ENCODE measurements at places on chromosomes 11 and 22.

DNA sequence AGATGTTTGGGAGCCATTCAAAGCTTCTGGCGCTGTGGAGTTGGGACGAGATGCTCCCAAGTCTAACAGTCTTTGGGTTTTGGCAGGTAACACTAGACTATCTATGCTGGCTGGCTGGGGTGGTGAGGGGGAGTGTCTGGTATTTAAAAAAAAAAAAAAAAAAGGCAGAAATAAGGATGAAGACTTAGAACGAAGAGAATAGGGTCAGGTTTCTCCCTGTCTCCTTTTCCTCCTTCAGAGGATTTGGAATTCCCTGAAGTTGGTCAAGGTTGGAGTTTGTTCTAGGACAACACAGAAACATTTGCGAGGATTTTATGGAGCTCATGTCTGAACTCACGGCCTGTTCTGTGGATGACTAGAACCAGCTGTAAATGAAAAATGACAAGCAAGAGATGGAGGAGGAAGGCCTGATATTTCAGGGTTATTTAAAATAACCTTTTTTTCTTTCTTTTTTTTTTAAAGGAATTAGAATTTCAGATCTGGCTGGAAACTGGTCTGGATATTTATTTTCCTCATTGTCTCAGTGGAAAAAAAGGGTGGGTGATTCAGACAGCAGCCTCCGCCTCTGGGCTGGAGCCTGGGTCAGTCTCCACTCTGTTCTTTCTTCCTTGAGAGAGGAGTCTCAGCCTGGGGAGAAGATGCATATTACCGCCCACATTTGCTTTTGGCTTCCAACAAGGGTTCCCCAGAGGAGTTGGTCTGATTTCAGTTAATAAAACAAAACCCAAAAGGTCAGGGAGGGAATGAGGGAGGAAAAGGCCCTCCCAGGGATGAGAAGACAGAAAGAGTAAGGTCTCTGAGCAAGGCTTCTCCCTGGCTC, 80.1 kb downstream of the USP35 start:
- no peak for DNase-seq

DNA sequence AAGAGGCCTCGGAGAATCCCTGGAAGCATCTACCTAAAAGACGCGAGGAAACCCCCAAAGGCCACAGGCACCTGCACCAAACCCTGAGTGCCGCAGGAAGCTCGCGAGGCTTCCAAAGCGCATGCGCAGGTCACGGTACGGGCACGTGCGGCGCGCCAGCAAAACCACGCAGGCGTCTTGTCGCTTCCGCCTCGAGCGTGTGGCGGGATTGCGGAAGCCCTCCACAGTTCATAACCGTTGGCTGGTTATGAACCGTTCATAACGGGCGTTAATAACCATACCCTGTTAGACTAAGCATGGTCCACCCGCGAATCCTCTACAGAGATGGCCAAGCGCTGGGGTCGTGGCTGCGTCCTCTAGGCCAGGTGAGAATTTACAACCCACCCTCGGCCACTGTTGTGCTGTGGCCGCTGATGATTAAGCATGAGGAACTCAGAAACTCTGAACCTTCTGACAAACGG, 46.4 kb downstream of the MORC2 start:
- DNase-seq: no peak

DNA sequence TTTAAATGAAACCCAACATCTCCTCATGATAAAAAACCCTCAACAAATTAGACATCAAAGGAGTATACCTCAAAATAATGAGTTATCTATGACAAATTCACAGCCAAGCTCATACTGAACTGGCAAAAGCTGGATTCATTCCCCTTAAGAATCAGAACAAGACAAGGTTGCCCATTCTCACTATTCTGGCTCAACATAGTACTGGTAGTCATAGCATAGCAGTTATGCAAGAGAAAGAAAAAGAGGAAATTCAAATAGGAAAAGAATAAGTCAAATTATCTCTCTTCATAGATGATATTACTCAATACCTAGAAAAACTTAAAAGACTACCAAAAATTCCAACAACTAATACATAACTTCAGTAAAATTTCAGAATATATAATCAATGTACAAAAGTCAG, 29.4 kb upstream of the XKR3 start:
- no peak for DNase-seq

GRCh38 chr11:75509020-75509720, 16.6 kb downstream of the GDPD5 start:
- DNase-seq: no peak

GRCh38 chr11:123174196-123175183, 20.6 kb downstream of the CLMP start:
- no peak for DNase-seq

GRCh38 chr11:132588366-132588765, 943.9 kb downstream of the OPCML start:
- DNase-seq: no peak

DNA sequence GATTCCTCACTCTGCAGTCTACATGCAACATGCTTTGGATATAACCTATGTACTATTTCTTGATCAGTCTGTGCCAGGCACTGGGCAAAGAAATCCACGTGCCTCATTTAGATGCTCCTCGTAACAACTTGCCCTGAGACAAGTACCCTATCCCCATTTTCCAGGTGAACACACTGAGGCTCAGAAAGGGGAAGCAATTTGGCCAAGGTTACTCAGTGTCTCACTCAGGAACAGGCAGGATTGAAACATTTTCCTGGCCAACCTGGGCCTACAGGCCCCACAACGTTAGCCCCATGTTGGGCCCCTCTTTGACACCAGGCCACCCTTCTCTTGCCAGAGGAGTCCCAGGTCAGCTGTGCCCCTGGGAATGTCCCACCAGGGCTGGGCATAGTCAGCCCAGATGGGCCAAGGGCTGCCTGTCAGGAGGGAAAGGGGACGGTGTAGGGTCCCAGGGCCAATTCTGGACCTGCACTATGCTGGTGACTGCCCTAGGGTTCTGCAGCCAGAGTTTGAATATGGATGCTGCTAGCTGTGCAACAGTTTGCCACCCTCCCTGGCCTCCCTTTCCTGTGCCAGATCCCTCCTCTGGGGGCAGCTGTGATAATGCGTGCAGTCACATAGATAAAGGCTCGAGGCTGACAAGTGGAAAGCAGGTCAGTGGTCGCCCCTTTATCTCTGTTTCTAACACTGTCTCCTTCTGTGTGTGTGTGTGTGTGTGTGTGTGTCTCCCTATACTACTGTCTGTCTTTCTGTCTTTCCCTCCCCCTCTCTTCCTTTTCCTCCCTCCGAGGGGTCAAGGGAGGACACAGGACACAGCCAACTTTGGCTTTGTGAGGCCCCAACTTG, 10.4 kb upstream of the EMID1 start:
- DNase-seq: no peak

DNA sequence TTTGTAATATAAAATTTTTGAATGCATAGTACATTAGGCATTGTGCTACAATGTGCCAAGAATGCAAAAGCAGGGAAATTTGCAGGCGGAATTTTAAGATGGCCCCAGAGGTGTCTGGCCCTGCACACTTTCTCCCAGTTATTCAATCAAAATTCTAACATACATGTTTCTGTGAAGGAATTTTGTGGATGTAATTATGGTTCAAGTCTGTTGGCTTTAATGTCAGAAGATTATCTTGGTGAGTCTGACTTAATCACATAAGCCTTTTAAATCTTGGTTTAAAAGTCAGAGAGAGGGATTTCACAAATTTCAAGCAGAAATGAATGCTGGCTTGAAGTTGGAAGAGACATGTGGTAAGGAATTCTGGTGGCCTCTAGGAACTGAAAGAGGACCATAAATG, 423.4 kb upstream of the CCDC179 start:
- no peak for DNase-seq

DNA sequence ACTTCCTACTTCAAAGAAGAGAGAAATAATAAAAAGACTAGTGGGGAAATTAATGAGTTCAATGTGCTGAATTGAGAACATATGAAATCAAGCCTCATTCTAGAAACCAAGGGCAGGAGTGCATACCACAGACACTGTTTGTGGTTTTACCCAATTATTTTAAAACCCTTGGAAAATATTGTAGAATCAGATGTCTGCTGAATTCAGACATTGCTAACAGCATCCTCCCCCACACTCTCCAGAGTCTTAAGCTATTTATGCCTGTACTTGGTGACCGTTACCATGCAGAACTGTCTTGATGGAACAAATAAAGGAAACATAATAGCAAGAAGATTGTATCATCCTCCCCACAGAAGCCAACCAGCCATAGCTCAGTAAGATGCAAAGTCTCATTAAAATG, 850.1 kb downstream of the NTM start:
- no peak for DNase-seq

- DNase-seq: no peak
Observed at GRCh38 chr22:23163665-23164064, 16.6 kb upstream of the BCR start.

DNA sequence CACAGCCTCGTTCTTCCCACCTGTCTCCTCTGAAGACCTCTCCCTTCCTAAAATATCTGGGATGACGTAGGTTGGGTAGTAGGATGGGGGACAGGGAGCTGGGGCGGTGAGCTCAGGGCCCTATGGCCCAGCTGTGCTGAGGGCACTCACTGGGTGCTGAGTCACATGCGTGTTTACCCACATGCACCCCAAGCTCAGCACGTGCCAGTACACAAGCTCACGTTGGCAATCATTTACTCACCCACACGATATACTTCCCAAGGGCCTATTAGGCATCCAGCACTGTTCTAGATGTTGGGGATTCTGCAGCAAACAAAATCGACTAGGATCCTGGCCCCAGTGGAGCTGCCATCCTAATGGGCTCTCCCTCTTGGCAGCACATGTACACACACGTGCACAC, 28.7 kb downstream of the ARAP1 start:
- DNase-seq: no peak

GRCh38 chr11:12066799-12067508, 43.4 kb upstream of the MICAL2 start:
- peak; percentile 80 for DNase-seq

DNA sequence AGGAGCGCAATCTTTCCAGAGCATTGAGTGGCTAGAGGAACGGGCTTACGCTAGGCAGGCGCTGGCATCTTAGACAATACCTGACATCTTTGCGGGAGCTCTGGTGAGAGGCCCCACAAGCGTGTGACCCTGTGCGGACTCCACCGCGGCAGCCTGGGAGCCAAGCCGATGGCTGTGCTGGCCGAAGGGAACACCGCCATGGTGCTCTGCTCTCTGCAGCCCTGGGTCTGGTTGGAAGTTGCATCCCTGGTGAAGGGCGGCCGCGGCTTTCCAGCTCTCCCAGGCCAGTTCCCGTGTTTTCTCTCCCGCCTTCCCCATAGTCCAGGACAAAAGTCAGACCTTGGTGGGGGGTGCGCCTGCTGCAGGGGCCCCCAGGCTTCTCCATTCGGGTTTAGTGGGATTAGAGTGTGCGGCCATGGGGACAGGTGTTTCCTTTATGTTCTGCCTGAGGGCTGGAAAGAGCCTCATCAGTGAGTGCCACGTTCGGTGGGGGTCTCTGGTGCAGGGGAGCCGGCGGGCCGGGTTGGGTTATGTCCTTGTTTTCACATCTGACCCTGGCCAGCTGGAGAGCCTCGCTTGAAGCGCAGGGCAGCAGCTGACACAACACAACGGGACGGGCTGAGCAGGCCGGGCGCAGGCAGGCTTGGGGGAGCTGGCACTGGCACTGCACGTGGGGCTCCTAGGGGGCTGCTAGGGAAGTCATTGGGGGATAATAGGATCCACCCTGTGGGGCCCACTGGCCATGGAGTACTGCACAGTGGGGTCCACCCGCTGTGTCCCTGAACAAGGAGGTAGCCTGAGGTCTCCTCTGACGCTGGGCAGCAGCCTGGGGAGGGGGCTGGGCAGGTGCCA, 94.8 kb downstream of the KCNQ1 start:
- no peak for DNase-seq

DNA sequence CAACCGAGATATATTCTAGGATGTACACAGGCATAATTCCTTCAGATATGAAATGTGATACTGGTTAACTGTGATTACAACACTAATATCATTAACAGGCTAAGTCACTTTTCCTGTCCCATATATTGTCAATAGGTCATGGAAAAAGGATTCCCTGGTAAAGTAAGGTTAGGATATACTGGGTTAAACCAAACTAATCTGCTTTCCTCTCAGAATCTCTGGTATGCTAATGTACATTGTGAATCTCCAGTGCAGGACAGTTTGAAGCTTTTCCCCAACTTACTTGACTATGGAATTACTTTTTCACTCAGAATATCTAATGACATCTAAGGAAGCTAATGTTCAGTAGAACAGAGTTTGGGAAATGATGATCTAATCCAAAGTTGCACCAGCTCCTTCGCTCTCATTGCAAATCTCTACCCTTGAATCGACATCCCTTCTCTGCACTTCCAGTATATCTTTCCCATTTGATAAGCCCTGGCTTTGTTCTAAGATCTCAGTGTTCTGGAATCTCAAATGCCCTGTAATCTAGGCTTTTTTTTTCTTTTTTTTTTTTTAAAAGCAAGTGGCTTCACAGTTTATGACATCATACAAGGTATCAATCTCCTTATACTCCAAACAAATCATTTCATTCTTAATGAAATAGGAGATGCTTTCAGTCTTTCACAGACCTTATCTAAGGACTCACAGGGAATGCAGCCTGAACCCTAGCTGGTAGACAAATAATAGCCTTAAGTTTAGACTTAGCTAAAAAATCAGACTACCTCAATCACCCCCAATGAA, 43.8 kb downstream of the COPB1 start:
- DNase-seq: no peak

DNA sequence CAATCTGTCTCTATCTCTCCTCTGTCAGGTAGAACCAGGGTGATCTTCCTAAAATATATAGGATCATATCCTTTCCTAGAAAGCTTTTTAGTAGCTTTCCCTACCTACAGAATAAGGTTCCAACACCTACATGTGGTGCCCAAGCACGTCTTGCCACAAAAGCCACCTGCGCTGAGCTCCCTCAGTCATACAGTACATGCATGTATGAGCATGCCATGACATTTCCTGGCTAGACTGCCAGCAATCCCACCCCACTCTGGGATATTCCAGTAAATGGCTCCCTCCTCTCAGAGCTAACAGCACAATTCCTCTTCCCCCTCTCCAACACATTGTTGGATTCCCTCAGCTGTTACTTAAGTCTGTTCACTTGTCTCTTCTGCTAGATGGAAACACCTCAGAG, 398.0 kb downstream of the TENM4 start:
- DNase-seq: no peak

- DNase-seq: no peak
Observed at GRCh38 chr11:4190098-4190497, 95.5 kb downstream of the RRM1 start.

DNA sequence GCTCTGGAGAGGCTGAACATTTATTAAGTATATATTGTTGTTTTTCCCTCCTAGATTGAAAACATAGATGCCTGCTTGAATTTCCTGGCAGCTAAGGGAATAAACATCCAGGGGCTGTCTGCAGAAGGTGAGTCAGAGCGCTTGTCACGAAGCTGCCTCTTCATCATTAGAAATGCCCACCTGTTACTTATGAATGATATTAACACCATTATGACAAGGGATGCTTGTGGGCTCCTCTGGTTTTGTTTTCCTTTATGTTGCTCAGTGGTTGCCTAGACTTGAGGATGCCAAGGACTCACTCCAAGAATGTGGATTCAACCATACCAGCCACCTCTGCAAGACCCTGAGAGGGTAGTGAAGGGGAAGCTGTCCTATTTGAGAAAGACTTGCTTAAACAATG, 156.2 kb downstream of the NAV2 start:
- DNase-seq: no peak

All from NCI-H345 (cell line).